Stimulated activated naive CD4-positive, alpha-beta T cell treated with Interleukin-2 at 50 U/mL for 16 hours (primary cell): ENCODE measurements at places on chromosomes 2 and 18.

- DNase-seq: no peak
Observed at GRCh38 chr2:21103274-21103891, 20.4 kb upstream of the TDRD15 start.

GRCh38 chr18:60891936-60892335, 441.3 kb upstream of the CDH20 start:
- no peak for DNase-seq

GRCh38 chr2:101852824-101853223, 138.9 kb upstream of the IL1R2 start:
- no peak for DNase-seq

DNA sequence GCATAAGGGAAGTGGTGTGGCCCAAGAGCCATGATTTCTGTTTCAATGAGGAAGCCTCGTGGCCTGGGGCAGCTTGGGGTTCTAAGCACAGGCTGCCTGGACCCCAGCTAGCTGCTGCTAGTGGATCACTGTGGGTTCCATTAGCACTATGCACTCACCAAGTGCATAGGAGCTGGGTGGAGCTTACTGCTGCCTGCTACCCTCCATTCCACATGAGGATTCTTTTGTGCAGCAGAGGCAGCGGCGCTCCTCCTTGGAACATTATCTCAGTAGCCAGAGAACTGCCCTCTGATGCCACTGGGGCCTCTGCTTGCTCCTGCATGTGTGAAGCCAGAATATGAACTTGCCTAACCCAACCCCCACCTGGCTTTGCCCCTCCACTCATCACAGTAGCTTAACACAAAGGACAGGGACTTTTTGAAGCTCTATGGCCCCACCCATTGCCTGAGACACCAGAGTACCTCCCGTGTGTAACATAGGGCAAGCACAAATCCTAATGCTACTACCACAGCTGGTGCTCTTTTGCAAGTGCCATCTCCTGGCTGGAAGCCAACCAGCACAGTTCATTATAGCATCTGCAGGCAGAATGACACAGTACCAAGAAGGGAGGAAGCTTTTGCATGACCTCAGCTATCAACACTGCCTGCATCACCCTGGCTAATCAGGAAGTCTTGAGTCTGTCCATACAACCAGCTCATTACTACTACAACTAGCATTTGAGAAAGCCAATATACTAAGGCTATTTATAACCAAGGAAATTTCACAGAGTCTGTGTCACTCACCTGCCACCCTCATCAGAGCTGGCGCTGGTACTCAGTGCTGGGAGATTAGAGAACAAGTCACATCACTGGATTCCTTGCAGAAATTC, 297.0 kb upstream of the GULP1 start:
- DNase-seq: no peak

GRCh38 chr2:183260527-183260926, 136.3 kb downstream of the NUP35 start:
- DNase-seq: no peak

DNA sequence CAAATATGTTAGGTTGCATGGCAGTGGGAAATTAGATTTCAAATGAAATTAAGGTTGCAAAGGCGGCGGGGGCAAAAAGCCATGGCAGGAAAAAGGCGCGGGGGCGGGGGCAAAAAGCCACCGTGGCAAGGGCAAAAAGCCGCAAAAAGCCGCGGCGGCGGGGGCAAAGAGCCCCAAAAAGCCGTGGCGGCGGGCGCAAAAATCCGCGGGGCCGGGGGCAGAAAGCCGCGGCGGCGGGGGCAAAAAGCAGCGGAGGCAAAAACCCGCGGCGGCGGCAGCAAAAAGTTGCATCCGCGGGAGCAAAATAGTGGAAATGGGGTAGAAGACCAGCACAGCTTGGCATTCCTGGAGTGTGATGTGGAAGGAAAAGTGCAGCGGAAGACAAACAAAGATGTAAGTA, 417.1 kb downstream of the ANKRD30B start:
- DNase-seq: no peak

DNA sequence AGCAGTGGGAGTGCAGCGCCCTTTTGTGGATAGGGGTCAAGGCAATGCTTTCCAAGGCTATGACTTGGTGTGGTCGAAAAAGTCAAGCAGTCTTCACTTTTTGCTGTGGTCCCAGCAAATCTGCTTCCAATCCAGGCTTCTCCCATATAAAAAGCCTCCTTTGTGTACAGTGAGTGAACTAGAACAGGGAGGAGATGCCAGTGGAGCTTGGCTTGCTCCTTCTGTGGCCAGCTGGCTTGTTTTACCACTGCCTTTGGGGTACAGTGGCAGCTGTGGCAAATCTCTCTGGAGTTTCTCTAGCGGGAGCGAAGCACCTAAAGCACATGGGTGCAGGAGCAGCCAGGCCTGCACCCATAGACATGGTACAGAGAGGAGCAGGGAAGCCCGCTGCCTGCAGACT, 103.5 kb downstream of the MSH2 start:
- no peak for DNase-seq

DNA sequence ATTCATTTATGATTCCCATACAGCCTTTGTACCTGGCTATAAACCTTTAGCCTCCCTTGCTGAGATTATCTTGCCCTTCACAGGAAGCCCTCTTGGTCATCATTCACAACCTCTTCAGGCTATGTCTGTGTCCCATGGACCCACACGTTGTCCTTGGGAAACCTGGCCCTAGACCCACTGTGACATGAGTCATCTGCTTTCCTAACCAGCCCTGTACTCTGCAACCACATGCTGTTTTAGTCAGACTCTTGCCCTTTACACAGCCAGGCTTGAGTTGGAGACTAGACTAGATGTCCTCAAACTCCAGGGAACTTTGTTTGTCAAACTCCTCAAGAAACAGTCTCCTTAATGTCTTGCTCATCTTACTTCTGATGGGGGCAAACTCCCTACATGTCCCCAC, 229.3 kb upstream of the ZSWIM2 start:
- DNase-seq: no peak

- no peak for DNase-seq
Observed at GRCh38 chr2:100178085-100178788, 35.8 kb upstream of the AFF3 start.

- no peak for DNase-seq
Observed at GRCh38 chr2:32851777-32852439, 94.8 kb upstream of the LTBP1 start.

DNA sequence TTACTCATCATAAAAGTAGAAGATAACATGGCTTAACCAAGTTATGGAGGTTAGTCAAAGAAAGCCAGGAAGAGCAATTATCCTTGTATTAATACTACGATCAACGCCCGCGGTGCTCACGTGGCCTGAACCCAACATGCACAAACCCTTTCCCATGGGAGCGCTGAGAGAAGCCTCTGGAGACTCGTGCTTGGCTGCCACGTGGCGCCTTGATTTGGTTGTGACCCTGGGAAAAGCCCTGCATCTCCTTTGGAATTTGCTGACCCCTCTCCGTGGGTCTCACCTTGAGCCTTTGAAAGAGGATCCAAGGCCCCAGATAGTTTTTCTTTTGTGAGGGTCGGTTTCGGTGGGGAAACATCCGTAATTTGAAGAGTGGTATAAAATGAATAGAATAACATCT, 255.6 kb downstream of the DCDC2C start:
- DNase-seq: no peak

DNA sequence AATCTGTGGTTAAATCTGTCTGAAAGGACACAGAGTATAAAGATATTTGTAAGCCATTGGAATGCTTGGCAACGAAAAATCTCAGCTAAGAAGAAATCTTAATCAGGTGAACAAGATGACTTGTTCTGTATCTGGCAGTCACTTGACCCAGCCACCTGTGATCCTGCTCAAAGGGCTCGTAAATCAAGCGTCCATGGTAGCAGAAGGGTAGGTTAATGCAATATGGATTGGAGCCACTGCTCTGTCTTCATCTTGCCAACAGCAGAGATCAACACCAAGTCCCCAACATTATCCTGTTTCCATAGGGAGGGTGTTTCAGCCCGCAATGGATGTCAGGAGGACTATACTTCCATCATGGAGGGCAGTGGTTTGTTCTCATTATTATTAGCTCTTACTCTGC, 378.4 kb downstream of the CDH7 start:
- DNase-seq: no peak

GRCh38 chr18:67302043-67302442, 214.5 kb downstream of the DSEL start:
- no peak for DNase-seq

GRCh38 chr2:165857876-165858275, 63.8 kb upstream of the GALNT3 start:
- no peak for DNase-seq

DNA sequence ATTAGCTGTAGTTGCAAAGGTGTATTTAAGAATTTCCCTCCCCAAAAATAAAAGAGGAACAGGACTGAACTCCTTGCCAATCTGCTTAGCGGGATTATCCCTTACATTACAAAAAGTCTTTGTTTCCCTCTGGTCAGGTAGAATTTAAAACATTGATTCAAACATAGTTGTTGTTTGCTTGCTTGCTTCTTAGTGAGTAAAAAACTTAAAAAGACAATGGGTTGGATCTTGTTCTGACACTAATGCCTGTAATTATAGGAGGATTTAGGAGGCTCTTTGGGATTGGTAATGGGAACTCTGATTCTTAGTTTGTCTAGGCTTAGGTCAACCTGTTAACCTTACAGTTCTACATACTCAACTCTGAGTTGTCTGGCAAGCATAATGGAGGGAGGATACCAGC, 3.7 kb upstream of the CEBPZOS start:
- DNase-seq: no peak

GRCh38 chr2:231617059-231617926, 24.6 kb downstream of the TEX44 start:
- no peak for DNase-seq

- DNase-seq: no peak
Observed at GRCh38 chr2:182444806-182445205, 18.0 kb upstream of the PDE1A start.

DNA sequence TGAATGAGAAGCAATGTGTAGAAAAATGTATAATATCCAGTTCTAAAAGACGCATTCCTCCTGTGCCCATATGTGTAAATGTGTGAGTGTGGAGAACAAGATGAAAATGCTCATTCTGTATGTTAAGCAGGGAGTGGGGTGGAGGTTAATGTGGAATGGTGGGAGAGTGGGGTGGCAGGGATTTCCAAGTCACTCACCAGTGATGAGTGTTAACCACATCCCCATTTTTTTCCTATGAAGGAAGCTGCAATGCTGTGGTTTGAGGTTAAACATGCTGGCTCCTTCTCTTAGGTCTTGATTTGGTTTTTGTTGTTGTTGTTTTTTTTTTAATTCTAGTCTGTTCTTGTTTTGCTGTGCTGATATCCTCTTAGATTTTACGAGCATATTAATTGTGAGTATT, 169.4 kb downstream of the NEDD4L start:
- DNase-seq: no peak

GRCh38 chr2:176082824-176083751, 674 bp downstream of the EVX2 start:
- no peak for DNase-seq
